ENCODE measurements at places on chromosomes 1 and 21.

GRCh38 chr1:2073382-2074230, 23.4 kb downstream of the PRKCZ start:
- no peak for DNase-seq

DNA sequence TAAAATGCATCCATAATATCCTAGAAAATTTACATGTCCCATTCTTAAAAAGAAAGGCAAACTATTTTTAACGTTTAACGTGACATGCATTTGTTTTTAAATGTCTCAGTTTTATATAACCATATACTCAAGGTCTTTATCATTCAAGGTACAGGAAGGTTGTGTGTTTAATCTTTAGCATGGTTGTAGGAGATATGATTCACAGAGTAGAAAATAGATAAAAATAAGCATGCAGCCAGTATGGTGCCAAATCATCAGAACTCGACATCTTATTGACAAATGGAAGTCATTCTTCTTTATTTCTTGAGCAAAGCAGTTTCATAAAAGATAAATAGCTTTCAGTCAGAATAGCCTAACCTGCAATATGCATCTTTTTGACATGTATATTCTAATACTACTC, 51.0 kb downstream of the SAMSN1 start:
- no peak for DNase-seq

DNA sequence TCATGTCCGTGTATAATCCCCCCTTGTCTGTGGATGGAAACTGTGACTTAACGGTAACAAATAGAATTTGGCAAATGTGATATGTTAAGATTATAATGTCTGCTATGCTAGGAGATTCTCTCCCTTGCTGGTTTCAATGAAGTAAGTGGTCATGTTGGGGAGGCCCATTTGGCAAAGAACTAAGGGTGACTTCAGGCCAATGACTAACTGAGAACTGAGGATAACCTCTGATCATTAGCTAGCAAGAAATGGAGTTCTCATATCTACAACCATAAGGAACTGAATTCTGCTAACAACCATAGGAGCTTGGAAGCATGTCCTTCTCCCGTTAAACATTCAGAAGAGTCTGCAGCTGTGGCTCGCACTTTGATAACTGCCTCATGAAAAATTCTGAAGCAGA, 2.3 kb downstream of the IFI44L start:
- no peak for DNase-seq

GRCh38 chr1:69982992-69983391, 222.4 kb downstream of the LRRC40 start:
- no peak for DNase-seq
